NCI-H187 (cell line): ENCODE measurements at places on chromosomes 5 and 9.

- DNase-seq: no peak
Measured at GRCh38 chr5:116308391-116308790, 223.6 kb downstream of the COMMD10 start.

GRCh38 chr9:37806271-37806670 is 5.7 kb downstream of the DCAF10 start:
- DNase-seq: no peak

DNA sequence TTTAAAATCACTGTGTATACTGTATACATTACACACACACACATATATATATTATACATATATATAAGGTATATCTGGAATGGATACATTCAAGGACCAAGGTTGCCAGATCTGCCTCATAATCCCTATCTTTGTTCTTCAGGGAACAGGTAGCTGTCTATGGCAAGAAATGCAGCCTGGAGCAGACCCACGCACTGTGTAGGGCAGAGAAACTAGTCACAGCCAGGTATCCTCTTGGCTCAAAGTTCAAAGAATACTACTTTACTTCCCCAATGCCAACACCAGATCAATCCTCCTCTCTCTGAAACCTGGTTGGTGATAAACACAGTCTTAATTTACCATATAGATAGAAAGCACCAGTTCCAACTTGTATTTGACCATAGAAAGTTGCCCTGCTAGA is 313.6 kb downstream of the PRELID2 start:
- DNase-seq: no peak

DNA sequence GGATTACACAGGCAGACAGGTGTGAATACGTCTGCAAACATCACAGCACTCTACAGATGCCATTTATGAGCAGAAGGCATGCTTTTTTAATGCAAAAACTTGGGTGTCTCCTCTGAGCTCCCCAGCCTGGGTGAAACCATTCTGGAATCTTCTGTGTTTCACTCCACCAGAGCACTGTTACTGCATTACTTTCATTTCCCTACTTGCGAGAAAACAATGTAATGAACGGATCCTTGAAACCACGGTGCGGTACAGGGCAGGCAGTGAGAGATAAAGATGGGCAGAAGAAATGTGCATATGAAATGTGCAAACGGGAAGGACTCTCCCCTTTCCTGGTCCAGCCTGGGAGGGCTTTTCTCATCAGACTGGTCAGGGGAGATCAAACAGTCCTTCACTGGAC is 584.3 kb upstream of the KLF4 start:
- no peak for DNase-seq

GRCh38 chr5:54194318-54194717 is 116.1 kb downstream of the ARL15 start:
- DNase-seq: no peak

- DNase-seq: no peak
Measured at GRCh38 chr9:3777137-3777536, 251.3 kb upstream of the RFX3 start.

- DNase-seq: no peak
Measured at GRCh38 chr5:138543730-138544104, 681 bp upstream of the ETF1 start.

DNA sequence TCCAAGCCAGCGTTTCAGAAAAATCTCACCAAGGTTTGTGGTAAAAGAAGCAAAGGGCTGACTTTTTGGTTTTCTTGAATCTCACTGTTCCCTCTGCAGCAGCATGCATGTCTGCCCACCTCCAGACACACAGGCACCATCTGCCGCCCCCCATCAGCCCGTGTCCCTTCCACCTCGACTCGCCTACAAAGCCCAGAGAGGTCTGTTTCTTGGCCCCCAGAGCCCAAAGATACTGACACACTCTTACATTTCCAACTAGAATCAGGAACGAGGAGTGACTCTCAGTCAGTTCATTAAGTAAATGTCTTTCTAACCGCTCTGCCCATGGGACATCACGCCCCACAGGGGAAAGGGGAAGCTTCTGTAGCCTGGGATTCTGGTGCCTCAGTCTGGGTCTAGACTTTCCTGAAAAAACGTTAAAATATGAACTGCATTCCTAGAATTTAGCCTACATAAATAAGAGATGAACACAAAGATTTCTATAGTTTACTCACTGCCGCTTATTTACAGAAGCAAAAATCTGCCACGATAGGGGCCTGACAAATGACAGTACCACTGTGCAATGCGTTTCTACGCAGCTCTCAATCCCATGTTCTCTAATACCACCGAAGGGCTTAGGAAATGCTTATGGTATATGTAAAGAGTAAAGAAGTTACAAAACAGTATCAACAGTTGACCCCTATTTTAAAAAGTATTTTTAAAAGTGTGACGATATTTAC is 4.1 kb downstream of the IL4 start:
- DNase-seq: no peak

- no peak for DNase-seq
Measured at GRCh38 chr5:32003981-32004380, 170.1 kb downstream of the GOLPH3 start.

DNA sequence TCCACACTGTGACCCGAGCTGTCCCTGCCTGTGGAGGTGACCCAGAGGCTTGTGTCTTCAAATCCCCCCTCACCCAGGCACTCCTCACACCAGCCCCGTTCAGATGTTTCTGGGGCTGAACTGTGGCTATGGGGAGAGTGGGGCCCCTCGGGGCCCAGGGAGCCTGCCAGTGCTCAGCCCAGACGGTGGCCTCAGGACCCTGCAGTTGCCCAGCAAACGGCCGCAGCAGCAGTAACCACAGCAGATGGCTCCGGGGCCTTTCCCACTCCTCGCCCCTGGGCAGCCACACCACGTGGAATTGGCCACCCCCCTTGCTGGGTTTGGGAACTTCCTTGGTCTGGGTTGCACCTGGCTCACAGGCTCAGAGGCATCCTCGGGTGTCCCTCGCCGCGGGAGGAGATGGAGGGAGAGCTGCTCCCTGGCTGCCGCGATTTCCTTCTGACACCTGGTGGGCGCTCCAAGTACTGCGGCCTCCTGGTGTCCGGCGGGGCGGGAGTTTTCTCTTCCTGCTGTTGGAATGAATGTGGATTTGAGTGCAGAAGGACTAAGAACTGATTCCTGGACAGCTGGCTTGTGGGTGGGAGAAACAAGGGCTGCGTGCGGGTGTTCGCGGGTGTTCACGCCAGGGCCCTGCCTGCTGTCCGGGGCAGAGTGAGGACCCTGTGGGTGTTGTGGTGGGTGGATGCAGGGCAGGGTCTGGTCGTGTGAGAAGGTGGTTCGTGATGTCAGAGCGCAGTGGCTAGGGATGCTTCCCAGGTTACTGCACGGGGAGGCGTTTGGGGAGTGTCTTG is 97.5 kb downstream of the COL5A1 start:
- DNase-seq: no peak

DNA sequence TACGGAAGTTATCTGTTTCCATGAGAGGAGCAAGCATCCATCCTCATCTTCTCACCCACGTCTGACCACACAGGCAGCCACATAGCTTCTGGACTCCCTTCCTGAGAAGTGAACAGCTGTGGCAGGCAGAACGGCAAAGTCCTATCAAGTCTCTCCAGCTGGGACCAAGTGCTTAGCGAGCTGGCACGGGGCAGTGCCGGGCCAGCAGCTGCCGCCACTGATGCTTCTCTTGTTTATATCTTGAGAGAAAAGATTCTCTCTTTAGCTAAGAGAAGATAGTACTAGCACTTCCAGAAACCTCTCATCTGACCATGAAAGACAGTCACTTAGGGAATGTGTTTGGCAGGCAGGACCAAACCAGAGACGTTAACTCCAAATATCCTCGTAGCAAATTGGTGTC is 37.2 kb downstream of the PLAC8L1 start:
- DNase-seq: no peak

DNA sequence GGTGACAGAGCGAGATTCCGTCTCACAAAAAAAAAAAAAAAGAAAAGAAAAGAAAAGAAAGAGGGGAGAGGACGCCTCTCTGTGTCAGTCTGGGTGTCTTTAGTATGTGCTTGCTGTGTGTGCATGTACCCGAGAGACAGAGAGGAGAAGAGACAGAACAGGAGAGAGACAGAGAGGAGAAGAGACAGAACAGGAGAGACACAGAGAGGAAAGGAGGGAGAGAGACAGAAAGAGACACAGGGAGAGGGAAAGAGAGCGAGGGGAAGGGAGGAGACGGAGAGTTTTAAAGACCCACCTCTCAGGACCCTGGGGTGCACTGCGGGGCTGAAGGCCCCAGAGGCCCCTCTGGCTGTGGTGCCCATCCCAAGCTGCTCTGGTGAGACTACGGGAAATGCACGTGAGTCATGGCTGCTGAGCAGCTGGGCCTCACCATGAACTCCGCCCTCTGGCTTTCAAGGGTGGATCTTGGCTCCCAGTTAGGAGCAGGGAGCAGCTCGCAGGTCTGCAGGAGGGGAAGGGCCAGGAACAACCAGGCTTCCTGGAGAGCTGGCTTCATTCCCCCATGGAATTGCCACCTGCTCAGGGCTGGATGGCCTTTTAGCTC is 7.9 kb downstream of the SLC6A3 start:
- peak; percentile 12 for DNase-seq

GRCh38 chr9:81687521-81688261 is 1.7 kb downstream of the TLE1 start:
- DNase-seq: no peak

GRCh38 chr5:89071941-89072331 is 189.0 kb upstream of the MEF2C start:
- DNase-seq: no peak

DNA sequence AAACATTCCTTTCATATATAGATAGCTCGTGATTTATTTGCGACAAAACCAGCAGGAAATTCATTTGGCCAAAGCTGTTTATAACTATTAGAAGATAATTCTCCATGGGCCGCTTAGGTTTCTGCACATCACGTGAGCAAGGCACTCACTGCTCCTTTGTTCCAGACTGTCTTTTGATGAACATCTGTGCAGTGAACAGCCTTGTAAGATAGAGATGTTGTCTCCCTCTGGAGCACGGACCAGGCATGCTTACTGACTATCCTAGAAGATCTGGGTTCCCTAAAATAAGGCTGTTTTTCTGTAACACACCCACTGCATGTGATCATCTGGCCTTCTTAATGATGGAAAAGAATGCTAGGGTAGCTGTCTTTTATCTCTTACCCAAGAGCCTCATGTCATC is 30.9 kb downstream of the YIPF5 start:
- no peak for DNase-seq

DNA sequence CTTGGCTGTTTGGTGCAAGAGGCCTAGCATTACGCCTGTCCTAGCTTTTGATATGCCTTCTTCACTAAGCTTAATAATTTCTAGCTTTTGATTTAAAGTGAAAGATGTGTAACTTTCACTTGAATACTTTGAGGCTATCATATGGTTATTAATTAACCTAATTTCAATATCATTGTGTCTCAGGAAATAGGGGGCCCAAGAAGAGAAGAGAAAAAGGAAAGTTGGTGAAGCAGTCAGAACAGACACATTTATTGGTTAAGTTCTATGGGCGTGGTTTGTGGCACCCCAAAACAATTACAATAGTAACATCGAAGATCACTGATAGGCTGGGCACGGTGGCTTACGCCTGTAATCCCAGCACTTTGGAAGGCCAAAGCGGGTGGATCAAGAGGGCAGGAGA is 40.9 kb upstream of the F2RL2 start:
- no peak for DNase-seq

- no peak for DNase-seq
Measured at GRCh38 chr9:125842242-125842641, 95.1 kb downstream of the PBX3 start.

DNA sequence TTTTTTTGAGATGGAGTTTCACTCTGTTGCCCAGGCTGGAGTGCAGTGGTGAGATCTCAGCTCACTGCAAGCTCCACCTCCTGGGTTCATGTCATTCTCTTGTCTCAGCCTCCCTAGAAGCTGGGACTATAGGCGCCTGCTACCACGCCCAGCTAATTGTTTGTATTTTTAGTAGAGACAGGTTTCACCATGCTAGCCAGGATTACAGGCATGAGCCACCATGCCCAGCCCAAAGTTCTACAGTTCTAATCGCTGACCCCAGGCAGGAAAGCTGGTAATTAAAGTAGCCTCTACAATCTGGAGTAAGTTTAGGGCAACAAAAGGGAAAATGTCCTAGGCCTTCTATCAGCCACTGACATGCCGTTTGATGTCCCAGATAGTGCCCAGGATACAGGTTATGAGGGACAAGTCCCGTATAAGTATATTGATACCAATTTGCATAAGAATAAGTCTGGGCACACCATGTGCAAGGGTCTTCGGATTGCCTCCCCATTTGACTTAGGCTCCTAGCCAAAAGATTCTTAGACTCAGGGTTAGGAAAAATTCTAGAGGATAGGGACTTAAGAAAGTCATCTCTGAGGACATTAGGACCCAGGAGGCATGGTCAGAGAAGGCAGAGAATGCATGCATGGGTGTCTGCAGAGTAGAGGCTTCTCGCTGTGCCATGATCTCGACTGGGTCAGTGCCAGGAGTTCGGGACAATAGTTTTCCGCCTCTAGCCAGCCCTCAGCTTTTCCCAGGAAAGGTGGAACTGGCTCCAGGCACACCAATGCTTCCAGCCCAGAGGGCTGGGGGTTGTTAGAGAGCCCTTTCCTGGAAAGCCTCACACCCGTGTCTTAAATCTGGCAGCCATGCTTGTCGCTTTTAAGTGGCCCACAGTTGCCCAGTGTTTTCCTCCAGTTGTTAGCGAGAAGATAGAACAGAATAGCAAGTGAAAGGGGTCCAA is 1111.1 kb downstream of the TAF11L14 start:
- DNase-seq: no peak

GRCh38 chr5:39256477-39257235 is 37.3 kb upstream of the FYB1 start:
- no peak for DNase-seq

- DNase-seq: no peak
Measured at GRCh38 chr5:135133698-135134515, 99.9 kb upstream of the PITX1 start.

- DNase-seq: no peak
Measured at GRCh38 chr9:129211686-129212085, 33.6 kb upstream of the IER5L start.

- DNase-seq: no peak
Measured at GRCh38 chr9:111120526-111120925, 82.3 kb upstream of the LPAR1 start.

- DNase-seq: no peak
Measured at GRCh38 chr5:149999866-150000255, 593 bp downstream of the TIGD6 start.

DNA sequence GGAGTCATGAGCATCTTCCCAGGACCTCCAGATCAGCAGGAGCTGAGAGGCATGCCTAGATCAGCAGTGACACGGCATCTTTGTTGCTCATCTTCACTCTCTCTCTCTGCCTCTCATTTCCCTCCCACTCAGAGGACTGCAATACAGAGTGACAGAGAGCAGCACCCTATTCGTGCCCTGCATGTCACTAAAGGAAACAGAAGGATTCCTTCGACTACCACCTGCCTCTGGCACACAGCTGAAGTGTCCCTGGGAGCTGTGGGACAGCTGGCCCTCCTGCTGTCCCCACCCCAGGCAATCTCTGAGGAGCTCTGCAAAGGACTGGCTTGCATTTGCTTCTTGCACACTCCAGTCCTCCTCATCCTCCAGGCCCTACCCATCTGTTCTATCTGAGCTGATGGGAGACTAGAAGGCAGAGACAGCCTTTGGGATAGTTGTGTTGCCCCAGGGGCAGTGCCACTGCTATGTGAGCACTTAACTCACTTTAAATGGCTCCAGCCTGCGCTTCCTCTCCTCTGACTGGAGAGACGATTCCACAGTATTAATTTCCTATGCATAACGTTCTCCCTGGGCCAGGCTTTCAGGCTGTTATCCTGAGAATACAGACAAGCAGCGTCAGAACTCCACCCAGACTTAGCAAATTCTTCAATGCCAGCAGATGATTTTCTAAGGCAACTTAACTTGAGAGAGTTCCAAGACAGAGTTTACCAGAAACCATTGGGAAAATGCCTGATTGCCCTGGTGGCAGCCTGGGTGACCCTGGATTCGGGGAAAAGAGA is 167.6 kb upstream of the MAP1B start:
- DNase-seq: peak; percentile 49
